ENCODE measurements at places on chromosomes 1 and 21. TPM values are rescaled to one million over a fixed set of nuclear protein-coding genes. Genes with fewer than 3 reads are reported as not detected.

The OR2L8 gene
- not detected for polyA plus RNA-seq

DNA sequence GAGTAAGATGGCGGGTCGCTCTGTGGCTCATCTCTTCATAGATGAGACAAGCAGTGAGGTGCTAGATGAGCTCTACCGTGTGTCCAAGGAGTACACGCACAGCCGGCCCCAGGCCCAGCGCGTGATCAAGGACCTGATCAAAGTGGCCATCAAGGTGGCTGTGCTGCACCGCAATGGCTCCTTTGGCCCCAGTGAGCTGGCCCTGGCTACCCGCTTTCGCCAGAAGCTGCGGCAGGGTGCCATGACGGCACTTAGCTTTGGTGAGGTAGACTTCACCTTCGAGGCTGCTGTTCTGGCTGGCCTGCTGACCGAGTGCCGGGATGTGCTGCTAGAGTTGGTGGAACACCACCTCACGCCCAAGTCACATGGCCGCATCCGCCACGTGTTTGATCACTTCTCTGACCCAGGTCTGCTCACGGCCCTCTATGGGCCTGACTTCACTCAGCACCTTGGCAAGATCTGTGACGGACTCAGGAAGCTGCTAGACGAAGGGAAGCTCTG lies 2.4 kb downstream of the TNFAIP8L2 start:
- DNase-seq: no peak

DNA sequence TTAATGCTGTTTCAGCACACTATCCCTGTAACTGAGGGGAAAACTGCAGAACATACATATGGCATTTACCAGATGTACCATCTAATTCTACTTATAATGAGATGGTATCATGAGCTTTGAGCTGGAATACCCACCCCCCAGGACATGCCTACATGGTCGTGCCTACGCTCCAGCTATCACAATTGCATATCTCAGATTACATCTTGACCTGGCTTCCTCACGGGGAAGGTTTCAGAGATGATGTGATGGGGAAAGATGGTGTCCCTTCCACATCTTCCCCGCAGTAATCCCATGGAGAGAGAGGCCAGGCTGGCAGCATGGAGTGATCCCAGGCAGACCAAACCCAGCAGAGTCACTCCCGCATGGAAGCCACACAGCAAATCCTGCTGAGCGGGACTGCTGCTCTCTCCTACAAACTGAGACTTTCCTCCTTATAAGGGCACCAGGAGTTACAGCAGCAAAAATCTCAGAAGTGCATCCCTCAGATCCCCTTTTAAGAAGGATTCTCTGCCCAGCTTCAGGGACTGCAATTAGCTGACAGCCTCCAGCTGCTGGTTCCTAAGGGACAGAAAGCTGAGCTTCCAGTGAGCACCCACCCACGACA lies 67.1 kb downstream of the KCNH1 start:
- DNase-seq: no peak

DNA sequence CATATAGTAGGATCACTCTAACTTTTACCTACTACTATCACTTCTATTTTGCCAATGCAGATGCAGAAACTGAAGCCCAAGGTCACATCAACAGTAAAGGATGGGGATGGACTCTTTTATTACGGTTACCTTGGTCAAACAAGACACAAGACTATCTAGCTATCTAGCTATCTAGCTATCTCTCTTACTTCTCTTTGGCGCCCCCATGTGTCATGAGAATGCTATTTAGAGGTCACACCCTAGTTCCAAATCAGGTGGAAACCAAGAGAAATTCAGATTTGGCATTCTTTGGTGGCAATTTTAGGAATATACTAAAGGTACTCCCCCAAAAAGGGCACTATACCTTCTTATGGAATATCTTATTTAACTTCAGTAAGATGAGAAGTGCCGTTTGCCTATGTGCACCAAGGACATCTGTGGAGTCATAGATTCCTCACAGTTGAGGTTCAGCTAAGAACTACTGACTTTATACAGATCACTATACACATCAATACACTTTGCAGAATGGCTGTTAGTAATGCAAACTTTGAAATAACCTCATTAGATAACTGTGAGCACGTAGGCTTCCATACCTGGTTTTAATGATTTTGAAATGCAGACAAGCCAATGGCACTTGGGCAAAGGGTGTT lies 6.7 kb downstream of the ZNF648 start:
- DNase-seq: no peak

GRCh38 chr21:25871566-25871965 lies 136.8 kb downstream of the GABPA start:
- no peak for DNase-seq

- DNase-seq: no peak
Measured at GRCh38 chr21:31733551-31734149, 1.7 kb upstream of the SCAF4 start.

The DNASE2B gene
- 0.18 TPM for polyA plus RNA-seq

The PRR9 gene
- polyA plus RNA-seq: not detected

- no peak for DNase-seq
Measured at GRCh38 chr1:236753964-236754363, 41.1 kb upstream of the MTR start.

DNA sequence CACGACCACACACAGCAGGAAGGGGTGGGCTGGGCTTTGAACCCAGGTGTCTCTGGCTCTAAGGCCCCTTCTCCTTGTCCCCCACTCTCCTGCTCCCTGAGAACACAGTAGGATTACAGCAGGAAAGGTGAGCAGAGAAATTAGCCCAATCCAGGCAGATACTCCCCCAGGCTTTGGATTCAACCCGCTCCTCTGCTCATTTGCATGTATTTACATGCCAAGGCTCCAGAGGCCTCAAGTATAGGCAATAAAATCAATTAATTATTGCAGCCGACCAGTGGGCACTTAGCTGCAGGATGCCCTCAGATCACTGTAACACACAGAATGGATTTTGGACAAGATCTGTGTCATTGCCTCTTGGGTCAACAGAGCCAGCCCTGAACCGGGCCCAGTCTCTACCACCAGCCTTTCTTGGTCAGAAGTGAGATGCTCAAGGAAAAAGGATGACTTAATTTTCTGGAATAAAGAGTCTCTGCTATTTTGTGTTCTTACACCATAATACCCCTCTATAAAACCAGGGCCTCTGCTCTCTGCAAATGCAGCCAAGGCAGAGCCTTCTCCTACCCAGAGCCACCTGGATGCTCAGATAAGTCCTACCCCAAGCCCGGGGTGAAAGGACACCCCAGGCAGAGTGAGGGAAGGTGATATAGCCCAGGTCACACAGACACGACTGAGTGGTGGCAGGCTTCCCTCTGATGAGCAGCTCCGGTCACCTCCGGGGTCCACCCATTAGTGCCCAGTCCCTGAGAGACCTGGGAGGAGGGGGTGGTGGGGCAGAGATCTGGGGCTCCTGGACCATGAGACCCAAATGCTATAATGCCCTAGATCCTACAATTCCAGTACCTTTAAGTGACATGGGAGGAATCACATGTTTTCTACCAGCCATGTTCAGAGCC lies 28.9 kb downstream of the MATN1 start:
- DNase-seq: no peak

The C4BPA gene
- polyA plus RNA-seq: 0.43 TPM

DNA sequence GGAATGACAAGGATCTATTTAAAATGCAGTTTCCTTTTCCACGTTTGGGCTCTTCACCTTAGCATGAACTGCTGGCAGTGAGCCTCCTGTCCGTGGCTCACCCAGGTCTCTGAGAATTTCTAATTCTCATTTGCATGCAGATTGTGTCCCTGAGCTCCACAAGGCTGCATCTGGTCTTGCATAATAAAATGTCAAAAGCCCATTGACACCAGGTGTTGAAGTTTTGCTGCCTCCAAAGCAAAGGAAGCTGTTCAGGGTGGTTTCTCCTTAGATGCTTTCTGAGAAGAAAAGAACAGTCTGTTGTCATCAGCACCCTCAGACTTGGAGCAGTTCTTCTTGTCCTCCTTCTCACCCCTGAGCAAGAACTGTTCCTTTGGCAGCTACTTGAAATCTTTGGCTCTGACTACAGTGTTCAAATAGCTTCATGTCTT lies 433.1 kb upstream of the KAZN start:
- no peak for DNase-seq

DNA sequence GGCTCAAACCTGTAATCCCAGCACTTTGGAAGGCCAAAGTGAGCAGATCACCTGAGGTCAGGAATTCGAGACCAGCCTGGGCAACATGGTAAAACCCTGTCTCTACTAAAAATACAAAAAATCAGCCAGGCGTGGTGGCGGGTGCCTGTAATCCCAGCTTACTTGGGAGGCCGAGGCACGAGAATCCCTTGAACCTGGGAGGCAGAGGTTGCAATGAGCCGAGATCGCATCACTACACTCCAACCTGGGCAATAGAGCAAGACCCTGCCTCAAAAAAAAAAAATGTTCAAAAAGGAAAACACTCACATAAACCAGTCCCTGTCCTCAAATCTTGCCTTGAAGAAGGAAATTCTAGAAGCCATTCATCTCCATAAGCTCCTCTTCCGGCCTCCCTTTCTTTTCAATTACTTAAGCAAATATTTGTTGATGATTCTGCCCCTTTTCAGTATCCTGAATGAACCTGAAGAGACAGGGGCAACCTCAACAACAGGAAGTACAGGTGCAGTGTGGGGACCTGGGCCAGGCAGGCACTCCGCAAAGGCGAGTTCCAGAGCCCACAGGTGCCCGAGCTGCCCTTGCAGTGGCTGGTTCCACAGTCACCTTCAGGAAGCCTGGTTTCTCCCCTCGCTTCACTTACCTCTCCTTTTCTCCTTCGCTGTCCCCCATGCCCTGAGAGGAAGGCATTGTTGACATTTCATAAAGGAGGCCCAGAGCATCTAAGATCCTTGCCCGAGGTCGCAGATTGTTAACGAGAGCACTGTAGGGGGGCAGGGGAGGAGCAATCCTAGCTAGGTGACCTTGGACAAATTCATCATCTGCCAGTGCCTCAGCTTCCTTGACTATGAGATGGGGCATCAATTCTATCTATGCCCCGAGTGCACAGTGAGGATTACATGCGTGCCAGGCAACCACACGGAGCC lies 8.9 kb upstream of the LEFTY1 start:
- no peak for DNase-seq

- DNase-seq: no peak
Measured at GRCh38 chr1:200154069-200154767, 126.7 kb downstream of the NR5A2 start.

The TNFRSF9 gene
- 0.07 TPM for polyA plus RNA-seq

The FCRL3 gene
- polyA plus RNA-seq: 0.04 TPM

The RCOR3 gene
- 69.3 TPM for polyA plus RNA-seq

GRCh38 chr1:86352086-86352485 lies 44.0 kb downstream of the ODF2L start:
- no peak for DNase-seq

DNA sequence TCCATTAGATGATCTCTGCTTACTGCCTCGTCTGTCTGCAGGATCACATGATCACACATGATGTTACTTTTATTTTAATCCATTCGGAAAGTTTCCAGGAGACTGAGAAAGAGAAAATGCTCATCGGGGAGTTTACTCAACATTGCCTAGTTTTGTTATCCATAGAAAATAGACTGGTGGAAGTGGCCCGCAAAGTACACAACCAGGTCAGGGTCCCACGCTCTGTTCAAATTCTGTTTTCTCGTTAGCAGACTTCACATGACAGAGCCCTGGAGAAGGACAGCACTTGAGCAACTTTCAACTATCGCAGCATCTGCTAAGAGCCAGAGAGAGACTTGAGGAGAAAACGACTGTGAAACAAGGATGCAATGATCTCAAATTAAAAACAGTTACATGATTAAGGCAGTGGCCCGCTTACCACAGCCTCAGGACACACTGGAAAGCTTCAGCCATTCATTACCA lies 44.2 kb downstream of the ADAMTS1 start:
- no peak for DNase-seq

GRCh38 chr1:25073640-25074270 lies 143.7 kb upstream of the RUNX3 start:
- DNase-seq: no peak

GRCh38 chr1:27136998-27137542 lies 17.9 kb downstream of the SLC9A1 start:
- DNase-seq: no peak

GRCh38 chr1:205690122-205690756 lies 9.9 kb upstream of the SLC45A3 start:
- no peak for DNase-seq

GRCh38 chr21:43300496-43301408 lies 126.2 kb downstream of the SIK1 start:
- peak; percentile 34 for DNase-seq
